Neural crest cell (in vitro differentiated cells): ENCODE measurements at places on chromosomes 16 and 17. TPM values are rescaled to one million over a fixed set of nuclear protein-coding genes. Genes with fewer than 3 reads are reported as not detected.
A peak's percentile ranks its signal among the peaks of the same experiment; 100 is the strongest.

- no peak overlapping the region for H3K4me3 ChIP-seq
- no peaks in the 10 kb centered on the region for H3K4me1 ChIP-seq
- no peaks in the 10 kb centered on the region for H3K36me3 ChIP-seq
- H3K27me3 ChIP-seq, result peaks cover 5% of the 10 kb centered on the region
- H3K27ac ChIP-seq, result no peak overlapping the region
- no peak for DNase-seq
Observed at GRCh38 chr16:24853830-24854229, 8.1 kb downstream of the SLC5A11 start.

Gene KCNAB3
- total RNA-seq, result 19.9 and 20.4 TPM in 2 replicates

DNA sequence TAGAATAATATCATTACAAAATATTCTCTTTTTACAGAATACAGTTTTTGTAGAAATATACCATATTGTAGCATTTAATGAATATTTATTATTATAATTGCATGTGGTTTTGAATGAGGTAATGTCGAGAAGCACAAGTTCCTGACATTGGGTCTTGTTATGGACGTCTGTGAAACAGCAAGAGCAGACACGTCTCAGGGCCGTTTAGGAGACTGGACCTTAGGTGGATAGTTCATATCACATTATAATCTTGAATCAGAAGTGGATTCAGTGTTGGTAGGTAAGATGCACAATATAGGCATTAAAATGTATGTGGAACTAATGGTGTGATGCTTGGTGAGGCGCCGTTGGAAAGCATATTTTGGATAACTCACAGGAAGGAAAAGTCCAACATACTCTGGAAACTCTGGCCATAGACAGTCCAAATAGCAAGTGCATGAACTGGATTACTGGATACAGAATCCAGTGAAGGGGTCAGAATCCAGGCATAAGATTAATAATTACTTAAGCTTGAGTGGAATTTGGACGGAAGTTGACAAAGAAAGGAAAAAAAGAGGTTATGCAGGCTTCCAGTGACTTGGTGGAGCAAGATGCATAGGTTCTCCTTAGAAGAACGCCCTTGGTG, 17.2 kb downstream of the ABCA8 start:
- H3K27ac ChIP-seq, result no peak overlapping the region
- DNase-seq, result no peak
- peaks cover 7% of the 10 kb centered on the region for H3K36me3 ChIP-seq
- no peaks in the 10 kb centered on the region for H3K4me1 ChIP-seq
- H3K27me3 ChIP-seq, result no peaks in the 10 kb centered on the region
- no peak overlapping the region for H3K4me3 ChIP-seq

Gene ITGB4
- 0.64 and 1.4 TPM in 2 replicates for total RNA-seq

Gene BCO1
- not detected in 2 replicates for total RNA-seq

DNA sequence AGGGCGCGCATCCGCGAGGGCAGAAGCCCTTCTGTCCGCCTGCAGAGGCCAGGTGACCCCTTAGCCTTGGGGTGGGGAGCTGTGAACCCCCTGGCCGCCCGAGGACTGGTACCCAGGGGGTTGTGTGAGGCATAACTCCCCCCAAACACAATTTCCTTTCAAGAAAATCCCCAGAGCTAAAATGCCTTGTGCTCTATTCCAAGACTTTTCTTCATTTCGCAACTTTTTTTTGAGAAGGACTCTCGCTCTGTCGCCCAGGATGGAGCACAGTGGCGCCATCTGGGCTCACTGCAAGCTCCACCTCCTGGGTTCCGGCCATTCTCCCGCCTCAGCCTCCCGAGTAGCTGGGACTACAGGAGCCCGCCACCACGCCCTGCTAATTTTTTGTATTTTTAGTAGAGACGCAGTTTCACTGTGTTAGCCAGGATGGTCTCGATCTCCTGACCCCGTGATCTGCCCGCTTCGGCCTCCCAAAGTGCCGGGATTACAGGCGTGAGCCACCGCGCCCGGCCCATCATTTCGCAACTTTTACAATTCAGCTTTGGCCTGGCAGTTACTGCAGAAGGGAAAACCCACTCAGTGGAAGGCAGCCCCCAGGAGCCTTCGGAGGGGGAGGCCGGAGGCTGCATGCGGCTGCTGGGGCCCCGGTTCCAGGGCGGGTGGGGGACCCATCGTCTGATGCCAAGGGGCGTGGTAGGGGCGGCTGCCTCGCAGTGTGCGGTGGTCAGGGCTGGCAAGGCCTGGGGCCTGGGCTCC, 963 bp upstream of the APRT start:
- H3K4me1 ChIP-seq, result peaks cover 26% of the 10 kb centered on the region
- no peak for DNase-seq
- H3K27ac ChIP-seq, result peak overlapping the region; percentile 50
- H3K36me3 ChIP-seq, result no peaks in the 10 kb centered on the region
